ENCODE measurements at places on chromosomes 3 and 15.

DNA sequence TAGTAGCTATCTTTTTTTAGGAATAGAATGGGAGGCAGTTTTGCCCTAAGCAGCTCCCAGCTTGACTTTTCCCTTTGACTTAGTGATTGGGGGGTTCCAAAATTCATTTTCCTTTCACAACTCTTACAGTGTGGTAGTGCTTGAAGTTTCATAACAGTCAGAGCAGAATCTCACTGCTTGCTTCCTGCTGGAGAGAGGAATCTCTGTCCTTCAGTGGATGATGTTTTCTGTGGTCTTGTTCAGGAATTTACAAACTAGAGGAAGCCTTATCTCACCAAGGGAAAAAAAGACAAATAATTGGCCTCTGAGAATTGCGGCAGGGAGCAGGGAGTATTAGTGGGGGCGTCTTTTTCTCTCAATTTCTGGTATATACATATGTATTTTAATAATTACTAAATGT lies 326.6 kb upstream of the C2CD4B start:
- DNase-seq, result no peak

DNA sequence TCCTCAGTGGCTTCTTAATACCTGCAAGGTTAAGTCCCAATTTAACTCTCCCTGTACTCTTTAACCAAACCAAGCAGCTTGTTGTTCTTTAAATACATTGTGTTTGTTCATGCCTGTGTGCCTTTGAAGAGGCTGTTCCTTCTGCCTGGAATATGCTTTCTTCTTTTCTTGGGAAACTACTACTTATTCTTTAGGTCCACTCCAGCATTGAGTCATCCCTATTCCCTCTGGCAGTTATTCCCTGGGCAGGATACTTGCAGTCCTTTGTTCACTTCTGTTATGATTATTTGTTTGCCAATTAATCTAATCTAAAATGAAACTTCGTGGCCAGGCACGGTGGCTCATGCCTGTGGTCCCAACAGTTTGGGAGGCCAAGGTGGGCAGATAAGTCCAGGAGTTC lies 139.3 kb downstream of the ZNF609 start:
- DNase-seq, result no peak

DNA sequence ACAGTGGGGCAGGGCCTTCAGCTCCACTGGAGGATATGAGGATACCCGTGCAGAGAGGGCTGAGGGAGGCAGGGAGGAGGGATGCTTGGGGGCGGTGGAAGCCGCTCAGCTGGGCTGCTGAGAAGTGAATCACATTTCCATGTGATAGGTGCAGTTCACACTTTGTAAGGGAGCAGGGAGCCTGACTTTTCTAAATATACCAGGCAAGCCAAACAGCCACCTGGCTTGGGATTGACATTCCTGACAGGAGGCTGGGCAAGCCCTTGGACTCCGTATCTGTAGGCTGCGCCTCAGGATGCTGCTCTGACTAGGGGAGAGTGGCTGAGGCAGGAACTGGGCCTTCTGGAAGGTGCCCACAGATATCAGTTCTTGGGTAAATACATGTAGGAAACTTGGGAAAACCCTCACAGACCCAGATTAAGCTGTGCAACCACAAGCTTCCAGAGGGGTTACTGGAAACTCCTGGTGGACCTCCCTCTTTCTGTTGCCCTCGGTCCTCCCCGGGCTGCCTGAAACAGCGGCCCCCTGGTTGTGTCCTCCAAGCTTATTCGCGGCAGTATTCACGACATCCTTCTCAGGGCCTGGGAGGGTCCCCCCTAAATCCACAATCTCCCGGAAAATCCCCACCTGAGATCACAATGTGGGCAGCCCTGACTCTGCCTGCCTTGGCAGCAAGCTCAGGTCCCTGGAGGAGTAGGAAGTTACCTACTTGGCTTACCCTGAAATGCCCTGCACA lies 33.0 kb upstream of the ADCY5 start:
- no peak for DNase-seq

DNA sequence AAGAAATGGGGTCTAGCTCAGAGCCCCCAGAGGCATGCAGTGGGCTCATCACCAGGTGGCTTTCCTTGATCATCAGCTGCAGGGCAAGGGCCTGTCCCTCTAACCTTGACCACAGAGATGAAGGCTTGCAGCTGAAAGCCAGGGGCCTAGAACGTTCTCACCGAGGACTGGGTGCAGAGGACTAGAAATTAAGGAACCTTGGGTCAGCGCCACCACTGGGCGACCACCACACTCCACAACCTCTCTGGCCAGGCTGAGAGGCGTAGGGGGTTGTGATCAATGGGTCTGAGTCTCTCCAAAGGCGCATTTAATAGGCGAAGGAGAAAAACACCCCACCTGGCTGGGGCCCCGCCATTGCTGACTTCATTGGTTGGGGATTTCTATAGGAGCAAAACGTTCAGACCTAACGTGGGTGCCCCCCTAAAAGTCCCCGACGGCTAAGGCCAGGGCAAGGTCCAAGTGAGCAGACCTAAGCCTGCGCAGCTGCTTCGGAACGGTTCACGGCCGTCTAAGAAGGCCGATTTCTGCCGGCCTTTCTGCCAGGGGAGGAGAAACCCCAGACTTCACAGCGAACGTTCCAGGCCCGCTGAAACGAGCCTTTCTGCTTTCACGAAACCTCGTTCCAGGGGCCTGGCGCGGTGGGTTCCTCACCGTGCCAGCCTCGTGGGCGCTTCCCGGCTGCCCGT lies 915 bp downstream of the BCL2L10 start:
- no peak for DNase-seq

DNA sequence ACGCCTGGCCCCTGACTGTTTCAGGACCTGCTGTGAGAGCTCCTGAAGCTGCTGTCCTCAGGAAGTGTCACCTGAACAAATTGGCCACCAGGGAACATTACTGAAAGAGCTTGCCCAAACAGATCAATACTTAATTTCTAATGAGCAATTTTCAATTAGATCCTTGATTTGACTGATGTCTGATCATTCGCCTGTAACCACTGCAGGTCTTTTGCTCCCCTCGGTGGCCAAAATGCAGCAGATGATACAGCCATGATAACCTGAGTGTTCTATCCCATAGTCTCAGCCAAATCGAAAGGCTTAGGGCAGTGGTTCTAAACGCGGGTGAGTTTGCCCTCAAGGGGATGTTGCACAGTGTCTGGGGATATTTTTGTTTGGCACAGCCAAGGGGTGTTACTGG lies 57.6 kb upstream of the MEX3B start:
- no peak for DNase-seq

GRCh38 chr15:84983711-84984110 lies 2.1 kb downstream of the PDE8A start:
- no peak for DNase-seq

DNA sequence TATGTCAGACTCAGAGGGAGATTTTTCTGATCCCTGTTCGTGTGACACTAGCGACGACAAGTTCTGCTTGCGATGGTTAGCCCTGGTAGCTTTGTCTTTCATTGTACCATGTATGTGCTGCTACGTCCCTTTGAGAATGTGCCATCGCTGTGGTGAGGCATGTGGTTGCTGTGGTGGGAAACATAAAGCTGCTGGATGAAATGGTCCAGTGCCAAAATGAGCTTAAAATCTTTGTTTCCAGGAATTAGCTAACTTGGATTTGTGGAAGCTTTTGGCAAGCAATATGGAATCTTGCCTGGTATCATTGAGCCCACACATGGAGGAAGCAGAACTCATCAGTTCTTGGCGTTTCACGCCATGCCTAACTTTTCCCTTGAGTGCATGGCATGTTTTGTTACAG lies 98.8 kb downstream of the SPRED1 start:
- DNase-seq, result no peak

- no peak for DNase-seq
Measured at GRCh38 chr3:5390936-5391625, 203.6 kb downstream of the EDEM1 start.

- no peak for DNase-seq
Measured at GRCh38 chr15:68494573-68495110, 62.7 kb upstream of the ITGA11 start.

GRCh38 chr15:50065279-50065678 lies 53.8 kb downstream of the ATP8B4 start:
- no peak for DNase-seq

DNA sequence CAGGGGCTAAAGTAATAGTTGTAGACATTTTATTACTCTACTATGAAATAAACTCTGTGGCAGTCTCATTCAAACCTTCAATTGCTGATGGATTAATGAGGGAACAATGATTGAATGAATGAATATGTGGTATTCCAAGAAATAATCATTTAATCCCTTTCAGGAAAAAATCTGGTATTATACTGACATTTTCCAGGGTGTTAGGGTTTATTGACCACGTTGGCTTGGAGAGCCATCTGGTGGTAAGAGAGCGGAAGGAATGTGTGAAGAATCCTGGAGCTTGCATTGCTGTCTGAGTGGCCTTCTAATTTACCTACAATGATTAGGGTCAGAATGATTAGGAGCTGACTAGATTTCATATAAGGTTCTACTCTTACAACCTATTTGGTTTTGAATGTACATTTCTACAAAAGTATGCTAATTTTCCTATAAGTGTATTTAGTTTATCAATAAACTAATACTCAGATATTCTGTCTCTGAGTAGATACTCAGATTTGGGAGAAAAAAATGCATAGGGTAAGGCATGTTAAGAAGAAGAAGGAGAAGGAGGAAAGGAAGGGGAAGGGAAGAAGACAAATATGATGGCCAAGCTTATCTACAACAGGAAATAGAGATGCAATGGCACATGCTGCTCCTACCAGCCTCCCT lies 249.9 kb downstream of the ROBO1 start:
- DNase-seq, result no peak

DNA sequence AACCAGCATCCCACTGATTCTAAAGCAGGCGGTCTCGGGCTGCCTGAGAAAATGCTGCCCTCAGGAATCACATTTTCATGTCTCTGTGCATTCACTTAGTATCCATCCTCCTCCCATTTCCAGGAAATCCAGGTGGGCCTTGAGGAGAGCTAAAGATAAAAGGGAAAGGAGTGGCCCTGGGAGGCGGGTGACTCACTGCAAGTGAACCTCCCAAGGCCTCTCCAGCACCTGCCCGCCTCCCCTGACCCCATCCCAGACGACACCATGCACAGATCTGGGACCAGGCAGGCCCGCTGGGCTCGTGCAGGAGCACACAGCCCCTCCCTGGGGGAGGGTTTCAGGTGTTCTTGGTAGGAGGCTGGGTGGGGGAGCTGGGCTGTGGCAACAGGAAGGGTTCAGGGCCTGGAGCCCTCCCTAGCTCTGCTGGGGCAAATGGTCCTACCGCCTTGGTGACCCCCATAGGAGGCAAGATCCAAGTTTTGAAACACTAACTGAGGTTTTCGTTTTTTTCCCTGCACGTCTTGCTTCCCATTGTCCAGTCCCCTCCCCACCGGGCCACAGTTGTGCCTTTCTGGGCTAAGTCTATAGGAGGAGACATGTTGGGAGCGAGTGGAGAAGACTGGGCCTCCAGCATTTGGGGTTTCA lies 22.2 kb downstream of the MELTF start:
- no peak for DNase-seq

DNA sequence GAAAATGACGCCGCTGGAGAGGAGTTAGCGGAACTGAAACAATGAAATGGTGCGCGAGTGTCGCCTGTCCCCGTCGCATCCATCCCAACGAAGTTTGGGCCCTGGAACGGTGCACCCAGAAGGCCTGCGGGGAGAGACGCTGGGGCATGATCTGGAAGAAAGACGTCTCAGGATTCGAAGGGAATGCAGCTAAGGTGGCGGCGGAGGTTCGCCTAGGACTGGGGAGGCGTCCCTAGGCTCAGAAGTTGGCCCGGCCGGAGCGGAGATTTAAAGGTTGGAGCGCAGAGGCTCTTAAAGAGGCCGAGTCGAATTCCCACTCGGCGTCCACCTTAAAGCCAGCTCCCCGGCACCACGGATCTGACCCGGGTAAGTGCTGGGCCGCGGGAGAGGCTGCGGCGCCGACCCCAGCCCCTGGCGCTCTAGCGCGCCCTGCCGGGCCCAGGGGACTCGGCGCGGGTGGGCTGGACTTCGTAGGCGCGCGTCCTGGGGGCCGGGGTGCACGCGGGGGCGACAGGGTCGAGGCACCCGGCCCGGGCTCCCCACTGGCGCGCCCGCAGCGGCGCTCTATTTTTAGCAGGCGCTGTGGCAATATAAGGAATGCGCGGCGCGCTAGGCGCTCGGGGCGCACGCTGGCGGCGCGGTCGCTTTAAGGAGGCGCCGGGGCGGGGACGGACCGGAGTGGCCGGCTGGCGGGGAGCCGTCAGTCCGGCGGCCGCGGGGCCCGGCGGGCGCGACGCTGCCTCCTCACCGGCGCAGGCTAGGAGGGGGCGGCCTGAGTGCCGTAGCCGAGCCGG lies at the start of gene MRAS:
TSS of gene MRAS (plus strand) at position 620 of the 794 bp plus-strand sequence. CDS start 24,305 bp downstream, outside the sequence.
- peak; percentile 10 for DNase-seq

GRCh38 chr15:40282147-40282868 lies 556 bp downstream of the ANKRD63 start:
- peak; percentile 29 for DNase-seq

DNA sequence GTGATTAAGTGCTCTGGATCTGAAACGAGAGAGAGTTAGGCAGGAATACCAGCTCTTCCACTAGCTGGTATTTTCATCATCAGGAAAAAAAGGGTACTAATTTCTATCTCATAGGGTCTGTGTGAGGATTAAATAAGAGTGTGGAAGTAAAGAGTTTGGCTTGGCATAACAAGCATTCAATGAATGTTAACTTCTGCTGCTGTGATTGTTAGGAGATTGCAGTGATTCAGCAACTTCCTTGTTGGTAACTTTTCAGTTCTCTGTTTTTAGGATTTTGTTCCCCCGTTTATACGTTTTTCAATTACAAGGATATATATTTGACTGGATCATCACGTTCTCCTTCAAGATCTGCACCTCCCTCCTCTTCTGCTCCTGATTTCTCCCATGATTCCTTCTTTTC lies 65.9 kb upstream of the MYO5C start:
- DNase-seq, result no peak

- DNase-seq, result no peak
Measured at GRCh38 chr3:12809001-12809400, 12.5 kb downstream of the CAND2 start.

DNA sequence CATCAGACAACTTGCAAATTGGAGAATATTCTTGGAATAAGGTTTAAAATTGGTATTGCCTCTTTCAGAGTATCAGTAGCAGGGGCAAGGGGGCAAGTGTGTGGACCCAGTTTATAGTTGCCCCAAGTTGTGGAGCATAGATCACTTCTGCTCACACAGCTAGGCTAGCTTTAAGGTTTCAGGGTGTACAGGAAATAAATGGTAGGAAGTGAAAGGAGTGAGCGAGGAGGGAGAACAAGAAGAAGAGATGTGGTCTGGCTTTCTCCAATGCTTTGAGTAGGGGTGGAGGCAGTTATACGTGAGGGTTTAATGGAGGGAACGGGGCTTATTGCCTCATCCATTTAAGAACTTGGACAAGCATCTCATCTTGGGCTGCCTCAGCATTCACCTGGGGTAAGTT lies 290.0 kb upstream of the CFAP20DC start:
- no peak for DNase-seq

DNA sequence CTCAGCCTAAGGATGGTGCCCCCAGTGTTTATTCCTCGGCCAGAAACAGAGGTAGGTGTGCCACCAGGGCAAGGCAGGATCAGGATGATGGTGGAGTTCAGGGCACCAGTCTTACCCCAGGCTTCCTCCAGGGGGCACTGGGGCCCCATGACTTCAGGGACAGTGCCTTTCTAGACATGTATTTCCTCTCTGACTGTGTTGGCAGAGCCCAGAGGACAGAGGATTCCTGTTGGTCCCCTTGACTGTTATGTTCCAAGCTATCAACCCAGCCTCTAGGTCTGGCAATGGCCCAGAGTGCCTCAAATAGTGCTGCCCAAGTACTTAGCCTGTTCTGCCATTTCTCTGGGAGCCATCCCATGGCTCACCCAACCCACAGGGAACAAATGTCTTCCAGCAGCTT lies 2.8 kb downstream of the HEMK1 start:
- DNase-seq, result peak; percentile 72

GRCh38 chr3:122233101-122233952 lies 49.9 kb downstream of the CASR start:
- no peak for DNase-seq

GRCh38 chr15:58513726-58514336 lies 82.0 kb downstream of the LIPC start:
- DNase-seq, result no peak

Measured in T-helper 1 cell (primary cell).